ENCODE measurements at places on chromosomes 2 and 18.

GRCh38 chr2:173037245-173038120, 38.2 kb upstream of the MAP3K20 start:
- DNase-seq = no peak

GRCh38 chr18:34322365-34323289, 97.9 kb upstream of the NOL4 start:
- DNase-seq = no peak

- no peak for DNase-seq
Observed at GRCh38 chr2:15555760-15556193, 5.4 kb downstream of the NBAS start.

DNA sequence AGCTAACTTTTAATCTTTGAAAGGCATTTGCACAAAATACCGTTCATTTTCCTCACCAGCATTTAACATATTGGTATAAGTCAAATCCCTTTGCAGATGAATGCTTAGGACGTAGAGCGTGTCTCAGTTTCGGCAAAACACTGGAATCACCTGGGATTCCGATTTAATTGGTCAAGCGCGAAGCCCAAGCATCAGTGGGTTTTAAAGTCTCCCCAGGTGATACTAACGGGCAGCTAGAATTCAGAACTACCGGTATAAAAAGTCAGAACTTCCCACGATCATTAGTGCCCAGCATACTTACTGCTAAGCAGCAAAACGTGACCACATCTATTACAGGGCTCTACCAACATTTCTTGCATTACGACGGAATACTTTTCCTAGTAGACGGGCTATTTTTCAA, 24.6 kb downstream of the ALPK2 start:
- no peak for DNase-seq

DNA sequence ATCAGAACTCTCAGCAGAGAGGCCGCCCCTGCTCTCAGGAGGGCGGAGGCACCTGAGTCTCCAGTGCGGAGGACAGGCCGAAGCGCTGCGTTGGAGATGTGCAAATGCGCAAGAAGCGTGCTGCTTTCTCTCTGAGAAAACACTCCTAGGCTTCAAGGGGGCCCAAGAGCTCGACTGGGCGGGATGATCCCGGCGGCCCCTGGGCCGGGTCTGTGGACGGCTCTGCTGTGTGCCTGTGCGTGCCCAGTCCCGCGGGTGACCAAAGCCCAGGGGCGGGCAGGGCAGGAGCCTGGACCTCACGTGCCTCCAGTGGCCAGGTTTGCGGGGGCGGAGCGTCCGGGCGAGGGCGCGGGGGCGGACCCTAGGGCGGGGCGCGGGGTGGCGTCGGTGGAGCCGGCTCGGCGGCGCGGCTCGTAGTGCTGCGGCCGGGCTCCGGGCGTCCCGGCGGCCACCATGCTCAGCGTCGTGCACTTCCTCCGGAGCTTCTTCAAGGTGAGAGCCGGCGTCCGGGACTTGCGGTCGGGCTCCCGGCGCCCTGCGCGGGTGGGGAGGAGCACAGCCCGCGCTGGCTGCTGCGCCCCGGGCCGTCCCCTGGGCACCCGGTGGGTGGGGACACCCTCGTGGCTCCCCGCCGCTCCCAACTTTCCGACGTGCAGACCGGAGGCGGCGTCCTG, at the start of gene ARHGEF4:
TSS of gene ARHGEF4 (plus strand) at position 414 of the 674 bp plus-strand sequence. CDS start at position 454, 40 bp downstream.
- no peak for DNase-seq

- DNase-seq = no peak
Observed at GRCh38 chr2:106282462-106283170, 88.5 kb upstream of the UXS1 start.

DNA sequence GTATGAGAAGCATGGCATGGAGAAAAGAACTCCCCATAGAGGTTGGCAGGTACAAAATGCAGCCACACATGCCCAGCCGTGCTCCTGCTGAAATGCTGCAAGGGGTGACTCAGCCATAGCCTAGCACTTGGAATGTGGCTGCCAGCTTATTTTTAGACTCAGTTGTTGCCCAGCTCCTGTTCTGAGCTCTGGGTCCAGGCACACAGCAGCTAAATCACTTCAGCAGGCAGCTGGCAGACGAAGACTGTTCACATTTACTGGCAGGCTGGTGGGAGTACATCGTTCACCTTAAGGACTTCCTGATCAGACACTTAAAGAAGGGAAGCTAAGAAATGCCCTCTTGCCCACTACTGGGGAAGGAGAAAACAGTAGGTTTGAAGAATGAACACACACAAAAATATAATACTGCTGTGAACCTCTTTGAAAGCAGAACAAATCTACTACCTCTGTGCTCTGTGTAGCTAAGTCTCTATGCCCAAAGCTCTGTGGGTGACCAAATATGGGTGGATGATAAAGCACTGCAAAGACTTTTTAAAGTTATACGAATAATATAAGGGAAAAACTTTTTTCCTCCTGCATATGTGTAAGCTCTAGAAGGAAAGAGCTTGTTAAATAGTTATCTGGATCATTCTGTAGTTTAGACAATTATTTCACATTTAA, 146.1 kb downstream of the LNPK start:
- no peak for DNase-seq

DNA sequence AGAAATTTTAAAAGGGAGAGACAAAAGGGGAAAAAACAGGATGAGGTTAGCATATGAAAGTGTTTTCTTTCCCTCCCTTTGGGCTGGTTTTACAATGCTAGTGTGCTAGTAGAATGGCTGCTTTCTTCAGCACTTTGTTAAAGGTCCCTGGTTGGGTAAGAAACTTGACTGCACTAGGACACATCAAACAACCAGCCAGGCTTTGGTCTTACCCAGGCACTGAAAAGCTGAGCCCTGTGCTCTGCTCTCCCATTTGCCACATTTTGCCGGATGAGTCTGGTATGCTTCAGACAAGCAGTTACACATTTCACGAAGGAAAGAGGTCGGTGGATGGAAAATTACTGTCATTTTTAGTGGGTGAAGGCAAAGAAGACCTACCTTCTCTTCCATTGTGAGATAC, 242.0 kb downstream of the DPP10 start:
- DNase-seq = no peak

GRCh38 chr2:60472663-60473289, 80.7 kb downstream of the BCL11A start:
- no peak for DNase-seq

GRCh38 chr2:158894078-158894477, 74.4 kb upstream of the TANC1 start:
- DNase-seq = no peak

- DNase-seq = no peak
Observed at GRCh38 chr2:106208874-106209273, 14.8 kb upstream of the UXS1 start.

GRCh38 chr2:215847718-215848117, 165.6 kb downstream of the MREG start:
- DNase-seq = no peak

DNA sequence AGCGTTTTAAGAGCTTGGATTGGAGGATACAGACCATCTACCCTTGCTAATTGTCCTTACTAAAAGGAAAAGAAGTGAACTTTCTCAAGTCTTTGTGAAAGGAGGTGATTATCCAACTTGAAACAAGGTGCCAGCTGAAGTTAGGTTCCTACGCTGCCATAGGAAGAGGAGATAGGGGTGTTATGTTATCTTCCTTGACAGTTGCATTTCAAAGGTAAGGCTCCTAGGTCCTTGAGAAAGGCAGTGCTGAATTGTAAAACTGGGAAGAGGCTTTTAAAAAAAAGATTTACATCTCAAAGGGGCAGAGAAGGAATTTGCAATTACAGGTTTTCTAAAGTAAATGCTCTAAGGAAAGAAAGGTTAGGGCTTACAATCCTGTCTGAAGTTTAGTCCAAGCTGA, 810.2 kb upstream of the LRATD1 start:
- DNase-seq = no peak

DNA sequence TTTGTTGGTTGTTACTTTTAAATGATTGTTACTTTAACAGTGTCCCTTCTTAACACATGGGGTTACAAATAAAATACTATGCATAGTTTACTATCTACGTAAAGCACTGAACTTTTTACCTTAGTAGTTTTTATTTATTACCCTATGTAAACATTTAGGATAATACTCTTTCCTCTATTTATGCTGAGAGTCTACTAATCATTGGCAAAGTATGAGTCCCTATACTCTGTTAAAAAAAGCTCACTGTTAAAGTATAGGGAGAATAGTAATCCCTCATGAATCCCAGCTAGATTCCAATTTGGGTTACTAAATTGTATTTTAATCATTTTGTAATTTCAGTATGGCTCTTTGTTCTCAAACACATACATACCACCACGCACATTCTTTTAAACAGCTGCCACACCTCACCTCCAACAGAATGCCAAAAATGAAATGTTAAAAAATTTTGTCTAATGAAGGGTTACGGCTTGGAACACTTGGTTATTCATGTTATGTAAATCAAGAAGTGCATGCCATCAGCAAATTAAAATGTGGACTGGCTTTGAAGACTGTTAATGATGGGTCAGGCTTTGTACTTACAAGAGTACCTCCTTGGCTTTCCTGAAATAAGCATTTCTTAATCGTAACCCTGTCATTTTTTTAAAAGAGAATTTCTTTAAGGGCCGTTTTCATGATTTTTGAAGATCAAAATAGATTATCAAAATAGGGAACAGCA, 104.9 kb downstream of the TMEM247 start:
- DNase-seq = no peak
